ENCODE measurements at places on chromosomes 1 and 21. TPM values are rescaled to one million over a fixed set of nuclear protein-coding genes. Genes with fewer than 3 reads are reported as not detected.

The MATN1 gene
- 0.72 TPM for total RNA-seq

The GPR3 gene
- total RNA-seq: 0.24 TPM

The LAD1 gene
- 8.2 TPM for total RNA-seq

The FAM177B gene
- not detected for total RNA-seq

The RWDD3 gene
- total RNA-seq: 26.0 TPM

The SLC9C2 gene
- total RNA-seq: 1.7 TPM

The KCND3 gene
- 10.6 TPM for total RNA-seq

The NRDC gene
- 109 TPM for total RNA-seq

The ABCG1 gene
- 6.5 TPM for total RNA-seq

The AMY1B gene
- total RNA-seq: 0.48 TPM

The S100A7A gene
- 2.9 TPM for total RNA-seq

The SPRR2G gene
- total RNA-seq: 11.3 TPM

All from umbilical cord (tissue), 2 donors.